Activated CD4-positive, alpha-beta T cell treated with anti-CD3 and anti-CD28 coated beads, Interleukin-2, amount 10 ng/mL, durations not matched to agents 7 days and 5 days (primary cell): ENCODE measurements at places on chromosomes 3 and 15. TPM values are rescaled to one million over a fixed set of nuclear protein-coding genes. Genes with fewer than 3 reads are reported as not detected.

TMEM207 gene
- not detected for total RNA-seq

NMNAT3 gene
- 1.1 TPM for total RNA-seq

VWA5B2 gene
- total RNA-seq = not detected

IL17RD gene
- total RNA-seq = not detected

ATP2B2 gene
- not detected for total RNA-seq

SLC12A8 gene
- 0.37 TPM for total RNA-seq

DNA sequence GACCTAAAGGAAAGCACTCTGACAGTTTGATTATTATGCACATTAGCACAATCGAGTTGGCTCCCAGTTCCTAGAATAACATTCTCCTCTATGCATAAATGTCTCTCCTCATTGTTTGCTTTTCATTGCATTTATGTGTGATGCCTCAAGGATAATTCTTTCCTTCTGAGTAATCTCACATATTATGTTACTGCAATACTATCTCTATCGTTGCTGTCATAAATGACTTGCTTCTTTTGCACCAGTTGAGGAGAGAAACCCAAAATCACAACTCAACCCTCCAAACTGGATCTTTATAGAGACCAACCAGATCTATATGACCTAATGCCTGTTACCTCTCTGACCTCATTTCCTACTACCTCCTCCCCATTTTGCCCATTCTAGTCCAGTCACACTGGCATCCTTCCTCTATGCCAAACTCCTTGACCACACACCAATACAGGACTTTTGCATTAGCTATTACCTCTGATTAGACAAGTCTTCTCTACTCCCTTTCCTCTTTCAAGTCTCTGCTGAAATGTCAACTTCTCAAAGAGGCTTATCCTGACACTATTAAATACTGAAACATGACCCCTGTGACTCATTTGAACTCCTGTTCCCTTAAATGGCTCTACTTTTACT is 1026.0 kb downstream of the TUSC7 start:
- DNase-seq = no peak

GRCh38 chr3:192888190-192888589 is 29.5 kb downstream of the MB21D2 start:
- DNase-seq = no peak

DNA sequence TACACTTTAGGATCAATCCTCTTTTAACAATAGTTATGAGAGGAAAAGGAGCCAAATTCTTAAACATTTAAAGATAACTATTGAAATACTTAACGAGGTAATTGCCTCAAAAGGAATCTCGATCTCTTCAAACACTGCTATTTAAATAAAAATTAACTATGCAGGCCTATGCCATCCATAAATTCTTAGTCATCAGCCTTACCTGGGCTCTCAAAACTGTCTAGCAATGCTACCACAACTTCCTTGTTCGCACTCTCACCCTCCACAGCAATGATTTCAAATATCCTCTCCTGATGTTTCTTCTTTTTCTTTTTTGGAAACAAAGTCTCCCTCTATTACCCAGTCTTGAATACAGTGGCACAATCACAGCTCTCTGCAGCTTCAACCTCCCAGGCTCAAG is 12.3 kb downstream of the ETFA start:
- DNase-seq = no peak

DNA sequence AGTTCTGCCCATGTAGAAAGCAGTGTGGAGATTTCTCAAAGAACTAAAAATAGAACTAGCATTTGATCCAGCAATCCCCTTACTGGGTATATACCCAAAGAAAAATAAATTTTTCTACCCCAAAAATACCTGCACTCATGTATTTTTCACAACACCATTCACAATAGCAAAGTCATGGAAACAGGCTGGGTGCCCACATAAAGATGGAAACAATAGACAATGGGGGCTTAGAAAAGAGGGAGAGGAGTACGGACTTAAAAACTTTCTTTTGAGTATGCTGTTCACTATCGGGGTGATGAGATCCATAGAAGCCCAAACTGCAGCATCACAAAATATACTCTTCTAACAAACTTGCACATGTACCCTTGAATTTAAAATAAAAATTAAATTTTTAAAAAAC is 345.1 kb upstream of the CCDC54 start:
- DNase-seq = no peak

- DNase-seq = no peak
Measured at GRCh38 chr3:121956363-121956762, 62.2 kb downstream of the SLC15A2 start.

DNA sequence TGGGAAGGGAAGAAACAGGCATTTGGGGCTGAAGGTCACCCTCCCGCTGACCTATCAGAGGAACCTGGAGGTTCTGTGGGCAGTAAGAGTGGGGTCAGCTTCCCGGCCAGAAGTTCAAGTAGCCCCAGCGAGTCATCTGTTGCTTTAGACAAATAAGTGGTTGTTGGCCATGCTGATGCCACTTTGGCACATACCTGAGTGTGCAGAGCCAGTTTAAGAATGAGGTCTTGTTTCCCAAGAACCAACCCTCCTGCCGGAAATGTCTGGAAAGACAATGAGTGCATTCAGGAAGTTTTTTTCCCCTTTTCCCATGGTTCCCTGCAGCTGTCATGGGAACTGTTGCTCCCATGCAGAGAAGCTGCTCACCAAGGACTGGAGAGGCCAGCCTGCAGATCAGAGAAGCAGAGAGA is 166.7 kb downstream of the ZNF621 start:
- DNase-seq = no peak

- no peak for DNase-seq
Measured at GRCh38 chr3:27431116-27431515, 53.1 kb downstream of the SLC4A7 start.

DNA sequence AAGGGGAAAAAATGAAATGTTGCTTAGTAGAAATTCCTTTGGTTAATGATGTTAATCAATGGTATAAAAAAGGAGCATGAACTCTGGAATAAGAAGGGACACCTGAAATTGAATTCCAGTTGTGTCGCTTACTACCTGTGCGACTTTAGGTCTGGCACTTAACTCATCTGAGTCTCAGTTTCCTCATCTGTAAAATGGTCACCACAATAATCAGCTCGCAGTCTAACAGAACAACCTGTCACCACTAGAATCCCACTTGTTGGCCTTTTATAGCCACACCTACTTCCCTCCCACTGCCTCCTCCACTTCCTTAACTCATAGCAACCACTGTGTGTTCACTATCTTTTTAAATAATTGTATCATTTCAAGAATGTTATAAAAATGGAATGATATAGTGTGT is 2.5 kb downstream of the PLAAT1 start:
- DNase-seq = no peak

GRCh38 chr15:79394231-79394630 is 37.9 kb upstream of the MINAR1 start:
- no peak for DNase-seq

DNA sequence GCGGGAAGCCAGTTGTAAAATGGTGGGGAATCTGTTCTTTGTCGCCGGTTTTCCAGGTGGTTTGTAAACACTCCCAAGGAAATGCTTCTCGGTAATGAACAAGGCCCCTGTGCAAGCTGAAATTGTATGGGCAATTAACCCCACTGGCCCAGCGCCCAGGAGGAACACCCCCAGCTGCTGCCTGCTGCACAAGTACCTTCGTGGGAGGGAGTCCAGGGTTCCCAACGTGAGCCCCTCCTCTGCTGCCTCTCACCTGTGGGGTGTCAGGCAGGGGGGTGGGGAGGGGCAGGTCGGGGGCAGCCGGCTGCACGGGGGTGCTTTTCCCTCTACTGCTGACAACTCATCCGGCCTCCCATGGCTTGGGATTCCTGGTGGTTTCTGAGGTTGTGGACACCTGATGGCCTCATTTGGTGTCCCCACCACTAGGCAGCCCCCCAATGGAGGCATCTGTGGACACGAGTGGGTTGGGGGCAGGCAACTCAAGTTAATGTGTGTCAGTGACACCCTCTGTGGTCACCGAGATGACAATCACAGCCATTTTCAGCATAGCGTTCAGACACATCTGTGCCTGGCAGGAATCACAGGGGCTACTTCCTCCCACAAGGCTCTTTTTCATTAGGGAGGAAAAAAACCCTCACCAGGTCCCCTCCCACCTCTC is 35.6 kb upstream of the PRR23E start:
- DNase-seq = no peak
